ENCODE measurements at places on chromosomes 11 and 22. TPM values are rescaled to one million over a fixed set of nuclear protein-coding genes. Genes with fewer than 3 reads are reported as not detected.

DNA sequence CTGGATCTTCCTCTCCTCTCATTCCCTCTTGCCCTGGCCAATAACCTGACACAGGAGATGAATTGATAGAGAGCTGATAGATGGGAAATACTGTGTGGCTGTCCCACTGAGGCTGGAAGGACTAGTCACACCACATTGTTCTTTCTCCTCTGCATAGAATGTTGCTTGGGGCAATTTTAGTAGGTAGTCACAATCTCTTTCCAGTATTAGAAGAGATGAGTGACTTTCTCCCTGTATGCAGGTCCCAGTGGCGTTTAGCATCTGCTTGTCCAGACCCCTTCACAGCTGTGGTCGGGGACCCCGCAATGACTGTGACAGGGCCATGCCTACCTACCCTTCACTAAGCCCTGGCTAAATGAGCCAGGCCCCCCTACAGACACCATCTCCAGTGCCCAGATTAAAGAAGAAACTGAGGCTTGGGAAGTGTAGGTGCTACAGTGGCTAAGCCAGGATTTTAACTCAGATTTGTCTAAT lies 24.0 kb upstream of the P2RY2 start:
- DNase-seq = no peak

ISX gene
- not detected for polyA plus RNA-seq

DNA sequence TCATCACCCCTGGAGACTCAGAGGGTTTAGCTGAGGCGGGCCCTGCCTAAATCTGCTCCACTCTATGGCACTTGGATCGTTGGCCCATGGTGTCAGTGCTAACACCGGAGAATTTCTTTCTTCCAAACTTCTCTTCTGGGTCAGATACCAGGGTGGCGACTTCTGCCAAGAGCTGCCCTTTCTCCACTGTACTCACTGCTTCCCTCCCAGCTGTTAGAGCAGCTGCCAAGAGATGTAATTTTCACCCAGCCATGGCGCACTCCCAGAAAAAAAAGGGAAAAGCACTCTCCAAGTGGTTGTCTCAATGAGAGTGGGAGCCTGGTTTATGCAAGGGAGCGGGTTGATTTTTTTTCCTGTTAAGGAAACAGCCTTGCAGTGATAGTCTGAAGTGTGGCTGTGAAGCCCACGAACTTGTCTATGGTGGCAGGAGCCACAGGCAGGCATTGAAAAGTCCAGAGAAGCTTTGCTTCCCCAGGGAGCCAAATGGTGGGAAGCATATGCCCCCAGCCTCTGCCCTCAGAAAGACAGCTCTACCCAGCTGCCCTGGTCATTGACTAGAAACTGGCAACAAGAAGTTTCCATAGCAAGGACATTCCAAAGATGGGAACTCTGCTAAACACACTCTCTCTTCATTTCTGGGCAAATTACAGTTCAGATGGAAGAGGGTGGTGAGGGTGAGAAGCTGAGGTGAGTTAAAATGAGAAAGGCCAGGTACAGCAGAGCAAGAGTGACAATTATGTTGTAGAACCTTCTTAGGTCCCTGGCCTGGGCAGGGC lies 10.7 kb downstream of the PCSK7 start:
- DNase-seq = peak; percentile 41

GRCh38 chr11:128708660-128709059 lies 14.8 kb downstream of the FLI1 start:
- no peak for DNase-seq

DNA sequence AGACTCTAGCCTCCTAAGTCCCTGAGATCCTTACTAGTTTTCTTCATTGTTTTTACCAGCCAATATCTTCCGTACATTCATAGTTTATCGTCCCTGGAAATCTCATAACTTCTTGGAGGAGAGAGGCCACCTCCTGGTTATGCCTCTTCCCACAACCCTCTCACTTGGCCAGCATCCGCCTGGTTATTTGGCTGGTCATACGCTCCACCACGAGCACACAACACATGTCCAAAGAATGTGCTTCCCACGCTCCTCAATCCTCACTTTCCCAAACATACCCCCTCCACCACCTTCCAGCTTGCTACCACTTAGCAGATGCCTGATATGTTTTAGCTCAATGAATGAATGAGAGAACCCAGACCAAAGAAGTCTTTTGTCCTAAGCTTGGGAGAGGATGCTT lies 83.5 kb upstream of the EIF3D start:
- no peak for DNase-seq

DNA sequence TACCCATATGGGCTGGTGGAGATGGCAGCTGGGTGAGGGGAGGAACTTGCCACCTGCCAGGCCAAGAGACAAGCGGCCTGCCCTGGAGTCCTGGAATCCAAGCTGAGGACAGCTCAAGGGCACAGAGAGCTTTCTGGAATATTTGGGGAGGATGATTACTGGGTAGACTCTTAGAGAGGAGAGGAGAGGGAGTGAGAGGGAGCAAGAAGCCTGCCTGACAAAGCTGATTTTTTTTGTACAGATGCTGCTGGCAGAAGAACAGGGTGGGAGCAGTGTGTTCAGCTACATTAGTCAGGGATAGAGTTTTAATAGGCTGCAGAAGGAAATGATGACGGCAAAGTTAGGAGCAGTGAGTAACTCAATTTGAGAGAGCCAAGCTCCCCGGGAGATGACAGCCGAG lies 299.3 kb downstream of the NXPE2 start:
- no peak for DNase-seq

DNA sequence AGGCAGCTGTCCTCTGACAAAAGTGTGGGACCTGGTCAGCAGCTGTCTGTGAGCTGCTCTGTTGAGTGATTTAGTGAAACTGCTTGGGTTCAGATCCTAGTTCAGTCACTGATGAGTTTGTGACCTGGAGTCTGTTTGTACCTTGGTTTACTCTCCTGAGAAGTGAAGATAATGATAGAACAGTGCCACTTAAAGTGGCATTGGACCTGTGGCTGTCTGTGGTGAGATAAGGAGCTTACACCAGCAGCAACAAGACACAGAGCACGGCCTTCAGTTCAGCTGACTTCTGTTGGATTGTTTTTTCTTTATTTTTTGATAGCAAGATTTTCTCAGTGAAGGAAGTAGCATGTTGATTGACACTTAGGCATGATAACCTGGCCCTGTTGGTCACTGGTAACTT lies 46.2 kb upstream of the CTTN start:
- no peak for DNase-seq

RCE1 gene
- polyA plus RNA-seq = 7.0 TPM

GRCh38 chr22:17802822-17803221 lies 28.6 kb upstream of the BID start:
- DNase-seq = no peak

GRCh38 chr11:79702303-79702702 lies 261.5 kb upstream of the TENM4 start:
- DNase-seq = no peak

DNA sequence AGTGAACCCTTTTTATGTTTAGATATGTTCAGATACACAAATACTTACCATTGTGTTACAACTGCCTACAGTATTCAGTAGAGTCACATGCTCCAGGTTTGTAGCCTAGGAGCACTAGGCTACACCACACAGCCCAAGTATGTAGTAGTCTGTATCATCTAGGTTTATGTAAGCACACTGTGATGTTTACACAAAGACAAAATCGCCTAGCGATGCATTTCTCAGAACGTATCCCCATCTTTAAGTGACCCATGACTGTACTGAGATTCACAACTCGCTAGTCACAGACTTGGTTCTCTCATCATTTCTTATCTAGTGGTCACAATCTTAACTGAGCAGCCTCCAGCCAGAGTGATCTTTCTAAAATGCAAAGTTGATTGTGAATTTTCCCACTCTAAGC lies 119.2 kb downstream of the RASSF10 start:
- DNase-seq = no peak

SLCO2B1 gene
- 44.4 TPM for polyA plus RNA-seq

NXPE4 gene
- polyA plus RNA-seq = not detected

DNA sequence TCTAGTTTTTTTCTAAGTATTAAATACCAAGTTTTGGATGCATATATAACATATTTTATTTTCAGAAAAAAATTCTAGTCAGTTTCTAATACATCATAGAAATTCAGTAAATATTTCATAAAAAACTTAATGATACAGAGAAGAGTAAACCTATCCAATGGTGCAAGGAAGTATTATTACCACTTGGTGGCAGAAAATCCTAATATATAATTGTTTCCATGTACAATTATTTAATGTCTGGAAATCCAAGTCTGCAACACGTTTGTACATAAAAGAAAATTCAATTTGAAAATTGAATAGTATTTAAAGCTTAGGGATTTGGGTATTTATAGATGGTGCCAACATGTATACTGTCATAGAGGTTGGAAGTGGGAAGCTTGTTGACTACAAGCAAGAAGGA lies 127.0 kb downstream of the TRPC6 start:
- no peak for DNase-seq

RIMBP3C gene
- polyA plus RNA-seq = 0.04 TPM

C11orf97 gene
- polyA plus RNA-seq = not detected

BAIAP2L2 gene
- 1.7 TPM for polyA plus RNA-seq

DDB1 gene
- polyA plus RNA-seq = 137 TPM

DNA sequence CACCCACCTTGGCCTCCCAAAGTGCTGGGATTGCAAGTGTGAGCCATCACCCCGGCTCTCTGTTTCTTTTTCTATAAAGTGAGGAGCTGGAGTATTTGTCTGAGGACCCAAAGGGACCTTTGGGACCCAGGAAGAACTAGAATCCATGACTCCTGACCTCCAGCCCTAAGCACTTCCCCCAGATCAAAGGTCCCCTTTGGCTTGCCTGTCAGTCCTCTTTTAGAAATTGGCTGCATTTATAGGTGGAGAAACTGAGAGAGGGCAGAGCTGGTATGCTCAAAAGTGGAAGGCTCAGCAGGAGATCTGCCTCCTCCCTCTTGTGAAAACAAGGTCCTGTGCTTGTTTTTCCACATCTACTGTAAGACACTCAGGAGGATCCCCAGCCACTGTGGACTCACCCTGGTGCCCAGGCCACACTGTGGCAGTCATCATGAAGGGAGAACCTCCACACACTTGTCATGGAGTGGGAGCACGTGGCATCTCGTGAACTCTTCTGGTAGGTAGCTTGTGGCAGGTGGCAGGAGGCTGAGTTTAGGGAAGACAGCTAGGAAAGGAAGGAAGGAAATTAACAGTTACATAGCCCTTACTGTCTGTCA lies 12.4 kb upstream of the PLEKHA7 start:
- no peak for DNase-seq

FXYD2 gene
- polyA plus RNA-seq = 5.0 TPM

DNAJC4 gene
- 69.1 TPM for polyA plus RNA-seq

DNA sequence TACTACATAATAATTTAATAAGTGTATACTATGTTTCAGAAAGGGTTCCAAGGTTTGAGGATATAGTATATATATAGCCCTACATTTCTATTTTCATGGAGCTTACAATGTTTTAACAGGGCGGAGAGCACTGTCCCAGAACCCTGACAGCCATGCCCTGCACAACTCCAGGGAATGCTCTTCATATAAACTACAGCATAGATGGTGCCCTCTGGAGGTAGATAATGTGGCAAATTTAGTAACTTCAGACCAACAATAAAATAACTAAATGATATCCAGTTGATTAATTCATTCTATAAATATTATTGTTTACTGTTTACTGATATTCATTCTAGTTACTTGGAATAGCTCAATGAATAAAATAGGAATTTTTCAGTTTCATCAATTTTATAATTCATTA lies 693.7 kb upstream of the CCDC179 start:
- DNase-seq = no peak

DNA sequence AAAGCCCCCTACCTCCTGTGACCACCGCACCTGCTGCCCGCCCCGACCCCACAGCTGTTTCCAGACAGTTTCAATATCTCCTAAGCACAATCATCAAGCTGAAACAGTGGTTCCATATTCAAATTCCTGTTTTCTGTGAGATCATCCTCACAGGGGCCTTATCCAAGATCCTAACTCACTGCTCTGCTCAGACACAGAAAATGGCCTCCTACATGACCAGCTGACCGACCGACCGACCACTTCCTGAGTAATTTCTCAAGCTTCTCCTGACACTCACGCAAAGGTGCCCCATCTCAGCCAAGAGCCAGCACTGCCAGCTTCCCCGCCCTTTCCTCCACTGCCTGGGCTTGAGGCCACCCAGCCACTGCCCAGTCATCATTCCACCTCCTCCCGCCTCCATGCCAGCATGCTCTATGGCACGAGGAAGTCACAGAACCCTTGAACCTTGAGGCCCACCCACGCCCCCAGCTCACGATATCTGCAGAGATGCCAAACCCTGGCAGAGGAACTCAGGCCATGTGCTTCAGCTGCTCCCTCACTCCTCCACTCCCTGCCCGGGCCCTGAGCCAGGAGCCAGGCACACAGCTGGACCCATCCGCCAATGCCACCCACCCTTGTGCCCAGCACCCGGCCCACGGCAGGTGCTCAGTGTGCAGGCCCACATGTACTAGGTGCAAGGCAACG lies 14.0 kb downstream of the KIAA0930 start:
- DNase-seq = no peak

GRCh38 chr11:46306296-46306853 lies 28.9 kb downstream of the CREB3L1 start:
- DNase-seq = no peak

DNA sequence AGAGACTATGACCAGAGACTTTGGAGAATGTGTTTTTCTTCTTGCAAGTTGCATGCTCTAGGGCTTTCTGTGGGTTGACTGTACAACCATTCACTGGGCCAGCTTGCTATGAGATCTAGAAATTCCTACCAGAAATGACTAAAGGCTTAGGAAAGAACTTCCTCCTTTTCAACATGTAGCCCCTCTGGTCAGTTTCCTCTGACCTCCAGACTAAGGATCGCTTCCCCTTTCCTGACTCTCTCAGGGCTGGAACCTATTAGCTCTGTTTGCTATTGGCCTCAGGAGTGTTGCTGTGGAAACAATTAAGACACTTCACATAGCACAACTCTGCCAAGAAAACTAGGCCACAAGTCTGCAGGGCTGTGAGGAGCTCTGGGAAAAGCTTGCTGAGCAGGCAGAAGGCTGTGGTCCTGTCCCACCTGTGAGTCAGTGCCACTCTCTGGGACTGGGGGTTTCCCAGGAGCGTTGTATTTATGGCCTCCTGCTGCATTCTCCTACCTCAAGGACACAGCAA lies 10.7 kb downstream of the CRY2 start:
- DNase-seq = no peak

DNA sequence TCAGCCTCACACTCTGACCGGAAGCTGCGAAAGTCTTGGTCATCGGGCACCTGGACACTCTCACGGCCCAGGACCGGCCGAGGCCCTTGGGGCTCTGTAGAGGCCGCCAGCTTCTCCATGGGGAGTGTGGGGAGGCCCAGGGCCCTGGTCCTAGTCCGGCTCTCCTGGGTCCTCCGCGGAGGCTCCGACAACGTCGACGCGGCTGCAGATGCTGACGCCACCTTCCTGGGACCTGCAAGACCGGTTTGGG lies 12.9 kb downstream of the STARD10 start:
- no peak for DNase-seq

ME3 gene
- 25.2 TPM for polyA plus RNA-seq

DNA sequence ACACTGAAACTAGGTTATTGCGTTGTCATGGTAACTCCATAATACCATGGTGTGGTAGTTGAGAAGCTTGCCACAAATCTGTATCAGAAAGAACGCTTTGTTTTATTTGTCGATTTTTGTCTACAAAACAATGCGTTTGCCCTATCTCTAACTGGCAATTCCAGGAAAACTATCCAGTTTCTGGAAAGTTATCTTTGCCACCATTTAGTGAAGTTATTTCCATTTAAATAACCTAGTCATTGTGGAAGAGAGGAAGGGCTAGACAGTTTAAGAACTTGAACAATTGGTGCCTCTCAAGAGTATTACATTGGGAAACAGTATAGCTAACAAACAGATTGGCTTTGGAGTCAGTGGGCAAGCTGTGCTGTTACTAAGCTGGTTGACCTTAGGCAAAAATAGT lies 7.9 kb downstream of the HSD17B12 start:
- DNase-seq = no peak

C2CD3 gene
- 9.3 TPM for polyA plus RNA-seq

- DNase-seq = no peak
Measured at GRCh38 chr22:31650391-31650790, 11.6 kb downstream of the PISD start.
